ENCODE measurements at places on chromosomes 7 and 10.

DNA sequence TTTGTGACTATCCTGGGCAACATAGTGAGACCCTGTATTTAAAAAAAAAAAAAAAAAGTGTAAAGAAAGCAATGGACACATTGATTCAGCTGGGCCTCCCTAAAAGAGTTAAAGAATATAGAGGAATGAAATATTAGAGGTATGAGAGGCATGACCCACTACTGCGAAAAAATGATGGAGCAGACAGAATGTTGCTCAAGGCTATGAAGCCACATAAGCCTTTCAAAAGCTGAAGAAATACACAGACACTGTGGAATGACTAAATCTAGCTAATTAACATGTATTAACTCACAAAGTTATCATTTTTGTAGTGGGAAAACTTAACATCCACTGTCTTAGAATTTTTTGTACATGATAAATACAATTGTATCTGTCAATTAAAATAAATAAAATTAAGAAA lies 107.3 kb downstream of the HGF start:
- no peak for DNase-seq

DNA sequence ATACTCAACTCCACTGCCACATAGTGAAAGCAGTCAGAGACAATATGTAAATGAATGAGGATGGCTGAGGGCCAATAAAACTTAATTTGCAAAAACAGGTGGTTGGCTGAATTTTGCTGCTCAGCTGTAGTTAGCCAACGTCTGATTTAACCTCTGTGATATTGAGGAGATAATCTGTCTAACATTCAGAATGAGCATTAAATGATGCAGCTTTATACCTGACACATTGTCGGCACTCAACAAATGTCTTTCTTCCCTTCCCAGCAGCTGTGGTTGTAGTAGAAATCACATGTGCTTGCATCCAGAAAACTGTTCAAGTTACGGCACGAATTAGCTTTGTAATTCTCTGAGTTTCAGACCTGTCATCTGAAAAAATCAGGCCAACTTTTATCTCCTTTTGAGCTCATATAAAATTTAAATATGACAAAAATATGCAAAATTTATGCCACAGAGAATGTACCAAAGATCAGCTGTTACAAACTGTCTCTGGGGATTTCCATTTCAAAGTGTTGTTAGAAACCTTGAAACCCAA lies 1239.7 kb downstream of the GATA3 start:
- no peak for DNase-seq

GRCh38 chr7:138352570-138353461 lies 107.2 kb upstream of the TRIM24 start:
- no peak for DNase-seq

- no peak for DNase-seq
Observed at GRCh38 chr10:131690805-131691239, 210.0 kb upstream of the PPP2R2D start.

Measured in cerebellar cortex (tissue), 1 donor.